Tongue (tissue), 3 donors: ENCODE measurements at places on chromosomes 2 and 18. TPM values are rescaled to one million over a fixed set of nuclear protein-coding genes. Genes with fewer than 3 reads are reported as not detected.

The SPATA3 gene
- total RNA-seq = not detected

The RGPD3 gene
- 1.1 TPM for total RNA-seq

The NTSR2 gene
- not detected for total RNA-seq

The STPG4 gene
- not detected for total RNA-seq

The DQX1 gene
- total RNA-seq = 2.5 TPM

The TMEM169 gene
- total RNA-seq = 1.4 TPM

The LPIN1 gene
- 37.4 TPM for total RNA-seq
